CD4-positive, CD25-positive, alpha-beta regulatory T cell (primary cell): ENCODE measurements at places on chromosomes 5 and 9.

- no peak for DNase-seq
These were observed 164.8 kb upstream of the VCAN start for GRCh38 chr5:83306572-83307241.

DNA sequence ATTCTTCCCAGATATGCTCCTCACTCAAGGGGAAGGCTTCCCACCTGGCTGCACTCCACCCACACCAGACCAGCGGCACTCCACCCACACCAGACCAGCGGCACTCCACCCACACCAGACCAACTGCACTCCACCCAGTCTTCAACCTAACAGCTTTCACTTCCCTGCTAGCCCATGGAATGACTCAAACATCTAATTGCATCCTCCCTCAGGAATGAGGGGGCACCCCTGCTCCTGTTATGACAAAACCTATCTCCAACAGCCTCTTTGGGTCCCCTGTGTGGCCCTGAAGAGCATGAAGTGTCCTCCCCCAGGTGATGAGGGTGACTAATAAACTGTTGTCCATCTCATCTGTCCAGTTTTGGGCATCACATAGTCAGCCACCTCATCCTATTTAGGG, 556.6 kb upstream of the TUSC1 start:
- DNase-seq: no peak

DNA sequence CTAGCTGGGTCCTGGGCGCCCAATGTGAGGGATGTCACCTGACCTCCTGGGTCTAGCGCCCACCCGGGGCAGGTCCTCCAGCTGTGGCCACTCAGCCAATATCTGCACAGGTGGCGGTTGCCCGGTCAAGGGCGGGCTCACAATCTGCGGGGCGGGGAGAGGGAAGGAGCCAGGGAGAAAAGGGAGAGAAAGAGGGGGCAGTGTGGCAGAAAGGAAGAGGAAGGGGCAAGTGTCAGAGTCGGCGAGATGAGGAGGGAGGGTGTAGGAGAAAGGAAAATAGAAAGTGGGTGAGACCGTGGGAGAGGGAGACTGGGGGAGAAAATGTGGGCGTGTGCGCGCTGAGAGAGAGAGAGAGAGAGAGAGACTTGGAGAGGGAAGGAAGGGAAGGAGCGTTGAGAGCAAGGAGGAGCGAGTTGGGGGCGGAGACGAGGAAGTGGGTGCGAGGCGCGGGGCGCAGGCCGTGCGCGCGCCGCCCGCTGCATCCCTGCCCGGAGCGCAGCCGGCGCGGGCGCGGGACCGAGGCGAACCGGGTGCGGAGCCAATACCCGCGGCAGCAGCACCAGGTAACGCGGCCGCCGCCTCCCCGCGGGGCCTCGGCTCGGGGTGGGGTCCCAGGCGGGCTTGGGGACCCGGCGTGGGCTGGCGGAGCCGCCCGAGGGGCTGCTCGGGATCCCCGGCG, at the start of gene HRH2:
TSS of gene HRH2 (plus strand) at position 479 of the 679 bp plus-strand sequence. CDS start 25,163 bp downstream, outside the sequence.
- DNase-seq: peak; percentile 74

DNA sequence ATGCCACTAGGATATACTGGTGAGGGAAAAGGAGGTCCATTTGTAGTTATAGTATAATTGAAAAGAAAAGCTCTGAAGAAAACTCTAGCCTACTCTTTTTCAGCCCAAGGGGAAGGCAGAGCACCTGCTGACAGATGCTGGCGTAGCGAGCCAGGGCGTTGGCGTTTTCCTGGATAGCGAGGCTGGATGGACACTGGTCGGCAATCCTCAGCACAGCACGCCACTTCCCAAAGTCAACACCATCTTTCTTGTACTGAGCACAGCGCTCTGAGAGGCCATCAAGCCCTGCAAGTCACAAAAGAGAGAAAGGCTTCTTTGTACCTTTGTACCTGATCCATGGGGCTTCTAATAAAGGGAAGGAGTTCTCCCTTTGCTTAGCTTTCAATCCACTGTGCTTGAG, 8.2 kb downstream of the ALDOB start:
- DNase-seq: no peak

GRCh38 chr5:25009063-25009462, 364.3 kb upstream of the CDH10 start:
- DNase-seq: no peak

GRCh38 chr9:126620478-126620877, 6.8 kb downstream of the LMX1B start:
- no peak for DNase-seq

GRCh38 chr5:134534058-134534725, 8.7 kb downstream of the JADE2 start:
- no peak for DNase-seq

DNA sequence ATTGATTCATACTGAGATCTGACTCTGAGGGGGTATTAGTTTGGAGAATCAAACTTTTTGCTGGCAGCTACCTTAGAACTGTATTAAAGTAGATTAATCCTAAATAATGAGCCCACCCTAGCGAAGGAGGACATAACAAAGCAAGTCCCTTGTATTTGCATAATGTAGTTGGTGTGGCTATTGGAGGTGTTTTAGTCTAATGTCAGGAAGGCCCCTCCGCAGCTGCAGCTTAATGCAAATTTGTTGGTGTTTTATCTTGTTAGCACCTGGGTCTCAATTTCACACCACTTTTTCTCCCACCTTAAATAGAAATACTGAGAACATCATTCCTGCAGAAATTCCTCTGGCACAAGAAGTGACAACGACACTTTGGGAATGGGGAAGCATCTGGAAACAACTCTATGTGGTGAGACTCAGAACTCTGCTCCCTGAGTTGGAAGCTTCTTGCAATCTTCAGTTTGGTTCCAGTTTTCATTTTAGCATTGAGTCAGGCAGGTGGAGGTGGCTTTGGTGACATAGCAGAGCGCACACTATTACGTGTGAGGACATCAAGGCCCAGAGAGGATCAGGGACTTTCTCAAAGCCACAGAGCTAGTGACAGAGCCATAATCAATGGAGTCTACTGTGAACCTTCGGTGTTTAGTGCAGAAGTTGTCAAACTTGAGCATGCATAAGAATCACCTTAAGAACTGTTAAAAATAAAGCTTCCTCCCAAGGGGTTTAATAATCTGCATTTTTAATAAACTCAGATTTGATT, 33.9 kb downstream of the DOCK2 start:
- peak; percentile 15 for DNase-seq

DNA sequence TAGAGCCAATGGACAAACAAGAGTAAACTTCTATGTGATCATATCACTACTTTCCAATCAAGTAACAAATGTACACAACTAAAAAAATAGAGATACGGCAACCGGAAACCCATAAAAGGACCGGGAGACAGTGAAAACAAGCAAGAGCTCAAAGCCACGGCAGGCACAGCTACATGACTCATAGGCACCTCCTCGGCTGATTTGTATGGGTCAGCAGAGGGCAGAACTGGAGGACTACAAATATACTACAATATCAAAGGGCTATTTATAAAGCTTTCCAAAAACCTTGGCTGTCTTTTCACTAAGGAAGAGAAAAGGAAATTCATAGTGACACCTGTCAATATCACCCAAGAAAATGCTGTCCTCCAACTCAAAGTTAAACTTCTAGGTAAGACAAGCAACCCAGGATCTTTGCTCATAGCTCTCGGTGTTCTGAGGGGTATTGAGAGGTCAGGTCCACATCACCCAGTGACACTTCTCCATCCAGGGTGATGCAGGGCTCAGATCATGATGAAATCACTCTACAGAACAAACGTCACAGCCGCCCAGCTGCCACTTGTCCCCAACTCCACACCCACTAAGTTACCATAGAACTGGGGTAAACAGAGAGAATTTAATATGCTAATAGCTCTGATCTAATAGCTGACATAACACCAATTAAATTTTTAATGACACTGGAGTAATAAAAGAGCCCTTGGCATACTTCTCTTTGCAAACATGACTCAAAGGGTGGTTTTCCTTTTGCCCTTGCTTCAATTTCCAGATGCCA, 41.3 kb downstream of the PFDN1 start:
- peak; percentile 39 for DNase-seq
